ENCODE measurements at places on chromosomes 12 and 14.

- no peak for DNase-seq
Measured at GRCh38 chr14:44941591-44941990, 20.2 kb downstream of the KLHL28 start.

DNA sequence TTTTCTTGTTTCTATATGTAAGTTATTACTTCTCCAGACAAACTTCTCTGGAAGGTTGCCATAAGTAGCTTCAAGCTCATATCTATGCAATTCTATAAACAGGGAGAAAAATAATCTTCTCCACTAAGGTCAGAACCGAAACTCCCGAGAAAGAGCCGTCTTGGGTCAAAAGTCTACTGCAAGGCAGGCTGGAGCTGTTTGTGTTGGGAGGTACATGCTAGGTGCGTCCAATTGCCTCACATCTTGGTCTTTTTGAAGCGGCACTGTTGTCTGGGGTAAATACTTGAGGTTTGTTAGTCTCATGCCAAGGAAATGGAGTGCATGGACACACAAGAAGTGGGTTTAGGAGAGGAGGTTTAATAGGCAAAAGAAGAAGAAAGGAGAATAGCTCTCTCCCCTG, 674.7 kb upstream of the TMEM132C start:
- no peak for DNase-seq

DNA sequence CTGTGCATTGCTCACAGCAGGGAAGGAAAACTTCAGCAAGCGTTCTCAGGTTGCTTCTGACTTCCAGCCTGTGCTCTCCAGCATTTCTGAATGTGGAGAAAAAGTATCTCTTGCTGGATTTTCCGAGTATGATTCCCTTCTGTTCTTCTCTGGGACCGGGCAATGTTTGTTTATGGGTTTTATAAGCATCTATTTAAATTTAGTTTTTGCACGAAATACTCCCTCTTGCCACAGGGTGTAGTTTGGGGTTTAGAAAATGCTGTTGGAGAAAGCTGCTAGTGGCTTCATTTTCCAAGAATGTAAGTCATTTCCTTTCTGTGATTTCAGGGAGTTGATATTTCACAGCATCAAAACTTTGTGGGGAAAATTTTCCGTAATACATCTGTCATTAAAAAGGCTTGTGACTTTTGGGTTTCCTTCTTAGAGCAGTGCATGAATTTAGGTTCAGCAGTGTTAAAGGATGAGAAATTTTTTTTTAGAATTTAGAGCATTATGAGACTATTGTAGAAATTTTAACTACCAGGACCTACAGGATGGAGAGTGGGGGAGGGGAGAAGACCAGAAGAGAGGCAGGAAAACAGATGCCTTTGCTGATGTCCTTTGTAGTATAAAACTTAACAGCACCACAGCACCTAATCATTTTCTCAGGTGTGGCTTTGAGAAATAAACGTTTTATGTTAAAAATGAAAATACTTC, 1.5 kb downstream of the FRMD6 start:
- DNase-seq, result peak; percentile 51

DNA sequence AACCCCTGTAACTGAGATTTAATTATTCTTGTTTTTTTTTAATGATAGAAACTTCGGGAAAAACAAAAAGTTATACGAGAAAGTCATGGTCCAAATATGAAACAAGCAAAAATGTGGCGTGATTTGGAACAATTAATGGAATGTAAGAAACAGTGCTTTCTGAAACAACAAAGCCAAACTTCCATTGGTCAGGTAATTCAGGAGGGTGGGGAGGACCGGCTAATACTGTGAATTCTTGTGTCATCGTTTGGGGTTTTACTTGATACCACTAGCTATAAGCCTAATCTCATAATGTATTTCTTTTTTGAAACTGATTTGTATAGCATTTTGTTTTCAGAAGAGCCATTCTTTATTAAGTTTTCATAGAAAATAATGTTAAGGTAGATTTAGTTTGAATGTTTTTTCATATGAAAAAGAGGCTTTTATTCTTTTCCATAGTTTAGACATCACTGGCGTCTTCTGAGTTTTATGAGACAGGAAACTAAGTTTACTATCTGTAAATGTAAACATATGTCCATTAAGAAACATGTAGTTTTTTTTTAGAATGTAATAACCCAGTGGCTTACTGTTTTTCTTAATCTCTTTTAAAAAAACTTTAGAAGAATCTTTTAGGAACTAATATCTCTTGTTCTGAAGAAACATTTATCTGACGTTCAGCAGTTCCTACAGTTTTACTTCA, 62.9 kb upstream of the ATP2A2 start:
- no peak for DNase-seq

DNA sequence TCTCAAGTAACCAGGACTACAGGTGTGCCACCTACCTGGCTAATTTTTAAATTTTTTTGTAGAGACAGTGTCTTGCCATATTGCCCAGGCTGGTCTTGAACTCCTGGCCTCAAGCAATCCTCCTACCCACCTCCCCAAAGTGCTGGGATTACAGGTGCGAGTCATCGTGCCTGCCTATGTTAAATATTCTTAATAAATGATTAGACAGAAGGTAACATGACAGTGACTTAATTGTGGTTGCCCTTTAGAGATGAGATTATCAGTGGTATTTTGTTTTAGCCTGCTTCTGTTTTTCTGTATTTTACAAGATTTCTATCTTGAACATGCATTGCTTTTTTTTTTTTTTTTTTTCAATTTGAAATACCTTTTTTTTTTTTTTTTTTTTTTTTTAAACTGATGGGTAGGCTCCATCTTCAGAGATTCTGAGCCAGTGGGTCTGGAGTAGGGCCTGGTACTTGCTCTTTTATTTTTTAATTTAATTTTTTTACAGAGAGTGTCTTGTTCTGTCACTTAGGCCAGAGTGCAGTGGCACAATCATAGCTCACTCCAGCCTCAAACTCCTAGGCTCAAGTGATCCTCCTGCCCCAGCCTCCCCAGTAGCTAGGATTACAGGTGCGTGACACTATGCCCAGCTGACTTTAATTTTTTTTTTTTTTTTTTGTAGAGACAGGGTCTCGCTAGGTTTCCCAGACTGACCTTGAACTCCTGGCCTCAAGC, 88.4 kb downstream of the BORCS5 start:
- no peak for DNase-seq

- peak; percentile 80 for DNase-seq
Measured at GRCh38 chr14:92513204-92513965, at the start of gene RIN3. RIN3 (plus strand) TSS chr14:92513781; CDS start chr14:92513933, 152 bp downstream.

DNA sequence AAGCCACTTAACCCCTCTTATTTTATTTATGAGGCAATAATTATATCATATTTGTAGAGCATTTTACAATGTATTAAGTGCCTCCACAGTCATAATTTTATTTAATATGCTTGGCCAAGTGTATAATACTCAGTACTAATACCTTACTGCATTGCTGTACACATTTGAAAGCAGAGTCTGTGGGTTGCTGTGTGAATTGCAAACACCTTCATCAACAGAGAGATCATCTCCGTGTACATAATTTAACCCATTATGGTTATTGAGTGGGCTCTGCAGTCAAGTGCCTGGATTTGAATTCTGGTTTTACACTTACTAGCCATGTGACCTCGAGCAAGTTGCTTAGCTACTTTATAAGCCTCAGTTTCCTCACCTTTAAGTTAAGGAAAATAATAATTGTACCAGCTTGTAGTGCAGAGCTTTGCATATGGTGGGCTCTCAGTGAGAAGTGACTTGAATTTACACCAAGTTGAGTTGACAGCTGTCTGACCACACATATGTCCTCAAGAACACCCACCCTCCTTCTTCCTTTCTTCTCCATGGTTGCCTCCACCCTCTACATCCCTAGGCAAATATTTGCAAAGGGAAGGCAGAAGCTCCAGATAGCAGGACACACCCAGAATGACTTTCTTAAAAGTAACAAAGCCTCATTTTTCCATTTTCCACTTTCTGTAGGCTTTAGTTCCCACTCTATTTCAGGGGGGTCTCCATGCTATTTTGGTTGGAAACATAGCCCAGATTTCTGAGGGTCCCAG, 12.3 kb downstream of the CRACR2A start:
- no peak for DNase-seq

GRCh38 chr12:74897425-74898211, 312.0 kb downstream of the KCNC2 start:
- DNase-seq, result no peak

GRCh38 chr12:54650409-54650808, 2.2 kb upstream of the DCD start:
- DNase-seq, result peak; percentile 25

DNA sequence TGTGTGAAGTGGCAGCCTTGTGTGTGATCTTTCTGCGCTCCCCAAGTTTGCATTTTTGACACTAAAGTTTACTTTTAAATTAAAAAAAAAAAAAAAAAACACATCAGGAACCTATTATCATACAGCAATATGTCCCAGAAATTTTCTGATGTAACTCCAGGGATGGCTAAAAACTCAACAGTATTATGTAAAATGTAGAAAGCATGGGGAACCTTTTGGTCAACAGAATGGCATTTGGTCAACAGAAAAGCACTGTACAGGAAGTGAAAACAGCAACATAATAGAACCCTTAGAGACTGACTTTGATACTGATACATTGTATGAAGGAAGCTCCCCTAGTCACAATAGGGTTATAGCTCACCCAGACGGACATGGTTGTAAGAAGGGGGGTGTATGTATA, 224.3 kb downstream of the ITPR2 start:
- no peak for DNase-seq

DNA sequence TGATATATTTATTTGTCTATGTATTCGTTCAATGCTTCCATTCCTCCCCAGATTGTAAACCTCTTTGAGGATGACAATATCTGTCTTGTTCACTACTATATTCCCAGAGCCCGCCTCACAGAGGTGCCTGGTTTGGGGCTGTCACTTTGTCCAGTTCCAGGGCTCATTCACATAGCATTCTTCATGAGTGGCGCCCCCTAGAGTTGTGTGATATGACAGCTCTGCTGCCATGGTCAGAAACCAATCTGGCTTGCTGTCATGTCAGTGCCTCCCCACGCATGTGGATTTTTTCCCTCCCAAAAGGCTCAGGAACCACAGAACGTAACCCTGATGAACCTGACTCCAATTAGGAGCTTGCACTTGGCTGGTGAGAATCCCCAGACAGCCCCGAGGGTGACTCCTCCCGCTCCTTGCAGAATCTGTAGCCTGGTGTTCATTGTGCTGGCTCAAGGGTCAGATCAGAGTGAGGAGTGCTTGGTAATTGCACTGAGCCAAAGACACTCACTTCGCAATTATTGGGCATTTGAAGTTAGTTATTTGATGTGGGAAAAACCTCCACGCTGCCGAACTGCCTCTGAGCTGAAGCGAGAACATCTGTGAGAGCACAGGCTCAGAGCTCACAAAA, 145.5 kb downstream of the PTPN11 start:
- DNase-seq, result no peak

- peak; percentile 65 for DNase-seq
Measured at GRCh38 chr12:40010899-40011774, 94.7 kb downstream of the SLC2A13 start.

- no peak for DNase-seq
Measured at GRCh38 chr12:48119834-48120195, 651 bp downstream of the PFKM start.

GRCh38 chr14:70425354-70425753, 8.5 kb upstream of the SYNJ2BP start:
- no peak for DNase-seq

DNA sequence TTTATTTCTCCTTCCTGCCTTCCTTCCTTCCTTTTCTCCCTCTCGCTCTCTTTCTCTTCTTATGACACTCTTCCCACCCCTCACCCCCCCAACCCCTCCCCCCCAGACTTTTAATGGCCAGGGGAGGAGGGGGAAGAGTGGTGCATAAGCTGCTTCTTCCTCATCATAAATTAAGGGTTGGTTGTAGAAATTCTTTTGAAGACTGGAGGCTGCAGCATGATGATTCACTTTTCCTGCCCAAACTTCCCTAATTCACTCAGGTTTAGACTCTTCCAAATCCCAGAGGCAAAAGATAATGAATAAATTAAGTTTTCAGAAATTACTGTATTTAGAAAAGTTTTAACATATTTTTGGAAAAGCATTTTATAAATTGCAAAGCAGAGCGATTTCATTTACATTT, 58.2 kb downstream of the GRIP1 start:
- DNase-seq, result no peak

- DNase-seq, result no peak
Measured at GRCh38 chr14:58629281-58629680, 8.5 kb upstream of the DACT1 start.

- no peak for DNase-seq
Measured at GRCh38 chr12:43824207-43824775, 11.6 kb upstream of the TMEM117 start.

GRCh38 chr12:63095369-63095980, 55.5 kb downstream of the AVPR1A start:
- no peak for DNase-seq

GRCh38 chr12:123471374-123472068, 13.6 kb downstream of the SNRNP35 start:
- DNase-seq, result peak; percentile 78

GRCh38 chr12:84604551-84604950, 308.0 kb downstream of the SLC6A15 start:
- DNase-seq, result no peak

DNA sequence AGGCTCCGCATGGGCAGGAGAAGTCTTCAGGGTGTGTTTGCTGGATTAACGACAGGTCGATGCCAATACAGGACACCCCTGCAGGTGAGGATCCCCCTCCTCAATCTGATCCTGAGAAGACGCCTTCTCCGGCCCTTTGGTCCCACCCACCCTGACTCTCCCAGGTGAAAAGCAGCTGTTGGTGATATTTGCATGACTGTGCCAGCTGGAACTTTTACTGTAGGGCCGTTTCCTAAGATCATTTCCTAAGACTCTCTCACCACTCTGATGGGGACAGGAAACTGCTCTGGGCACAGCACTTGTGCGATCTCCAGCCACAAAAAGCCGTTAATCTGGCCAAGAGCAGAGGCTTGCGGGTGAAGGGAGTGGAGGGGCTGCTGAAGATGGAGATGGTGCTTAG, 16.8 kb upstream of the EIF5 start:
- DNase-seq, result no peak

DNA sequence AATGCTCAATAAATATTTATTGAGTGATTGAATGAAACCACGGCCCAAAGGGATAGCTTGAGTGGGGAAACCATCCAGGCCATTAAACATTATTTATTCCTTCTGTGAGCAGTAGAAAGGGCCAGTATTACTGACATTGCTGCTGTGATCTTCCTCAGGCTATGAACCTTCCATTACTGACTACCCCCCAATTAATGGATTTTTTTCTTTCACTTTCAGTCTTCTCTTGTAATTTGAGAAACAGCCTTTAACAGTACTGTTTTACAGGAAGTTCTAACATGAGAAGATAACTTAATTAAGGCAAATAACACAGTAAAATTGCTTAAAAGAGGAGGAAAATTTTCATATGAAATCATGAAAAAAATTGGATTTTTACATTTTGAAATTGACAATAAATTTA, 629.5 kb downstream of the TRHDE start:
- no peak for DNase-seq

GRCh38 chr12:76863005-76863670, 15.7 kb downstream of the CSRP2 start:
- peak; percentile 76 for DNase-seq

DNA sequence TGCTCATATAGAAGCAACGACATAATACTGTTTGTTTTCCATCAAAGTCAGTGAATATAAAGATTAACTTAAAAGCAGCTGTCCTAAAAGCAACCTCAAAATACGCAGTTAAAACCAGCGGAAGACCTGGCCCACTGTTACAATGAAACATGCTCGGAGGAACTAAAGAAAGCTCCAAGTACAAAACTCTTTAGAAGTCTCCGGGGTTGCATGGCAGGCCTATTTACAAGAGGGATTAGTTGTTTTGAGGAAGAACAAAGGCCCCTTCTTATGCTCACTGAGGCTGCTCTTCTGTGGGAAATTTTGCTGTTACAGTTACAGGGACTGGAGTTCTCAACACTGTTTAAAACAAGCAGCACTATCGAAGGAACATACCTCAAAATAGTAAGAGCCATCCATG, 75.9 kb upstream of the C12orf71 start:
- no peak for DNase-seq

Measured in AG08396 (cell line).